ENCODE measurements at places on chromosomes 1 and 21.

GRCh38 chr1:43304314-43304681 is 3.5 kb downstream of the TIE1 start:
- DNase-seq: no peak

GRCh38 chr1:212329105-212329504 is 43.9 kb downstream of the PPP2R5A start:
- DNase-seq: no peak

- DNase-seq: no peak
Observed at GRCh38 chr1:220901881-220902280, 22.6 kb downstream of the HLX start.

DNA sequence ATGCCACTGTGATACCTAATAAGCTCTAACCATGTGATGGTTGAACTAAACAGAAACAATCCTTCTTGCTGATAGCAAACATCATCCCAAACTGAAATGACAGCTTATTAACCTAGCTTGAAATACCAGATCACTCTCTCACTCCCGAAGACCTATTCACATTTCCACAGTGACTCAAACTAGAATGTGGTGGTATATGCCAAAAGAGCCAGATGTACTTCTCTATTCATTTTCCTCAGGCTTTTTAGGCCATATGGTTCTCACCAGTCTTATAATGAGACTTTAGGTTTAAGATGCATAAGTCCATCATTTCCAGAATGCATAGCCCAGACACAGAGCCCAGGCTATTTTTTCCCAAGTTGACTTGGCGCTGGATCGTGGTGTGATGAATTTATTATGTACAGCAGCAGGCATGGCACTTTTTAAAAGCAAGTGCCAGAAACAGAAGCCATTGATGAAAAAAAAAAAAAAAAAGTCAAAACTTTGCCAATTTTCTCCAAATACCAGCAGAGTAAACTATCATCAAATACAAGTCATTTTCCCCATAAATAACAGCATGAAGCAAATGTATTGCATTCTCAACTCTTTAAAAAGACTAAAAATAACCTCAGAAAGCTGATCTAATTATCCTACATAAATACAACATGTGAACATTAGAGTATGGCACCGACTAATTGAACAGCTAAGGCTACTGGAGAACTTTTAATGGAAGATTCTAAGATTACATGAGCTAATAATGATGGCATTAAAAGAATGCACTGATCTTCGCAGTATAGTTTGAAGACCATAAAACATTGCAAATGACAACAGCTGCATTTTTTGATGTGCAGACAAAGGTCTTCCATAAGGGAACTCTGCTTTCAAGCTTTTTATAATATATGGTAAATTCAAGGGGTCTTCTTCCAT is 365.4 kb downstream of the LRRIQ3 start:
- DNase-seq: no peak

GRCh38 chr1:185646202-185646683 is 87.9 kb upstream of the HMCN1 start:
- no peak for DNase-seq

GRCh38 chr1:198763298-198763714 is 124.5 kb downstream of the PTPRC start:
- peak; percentile 42 for DNase-seq

DNA sequence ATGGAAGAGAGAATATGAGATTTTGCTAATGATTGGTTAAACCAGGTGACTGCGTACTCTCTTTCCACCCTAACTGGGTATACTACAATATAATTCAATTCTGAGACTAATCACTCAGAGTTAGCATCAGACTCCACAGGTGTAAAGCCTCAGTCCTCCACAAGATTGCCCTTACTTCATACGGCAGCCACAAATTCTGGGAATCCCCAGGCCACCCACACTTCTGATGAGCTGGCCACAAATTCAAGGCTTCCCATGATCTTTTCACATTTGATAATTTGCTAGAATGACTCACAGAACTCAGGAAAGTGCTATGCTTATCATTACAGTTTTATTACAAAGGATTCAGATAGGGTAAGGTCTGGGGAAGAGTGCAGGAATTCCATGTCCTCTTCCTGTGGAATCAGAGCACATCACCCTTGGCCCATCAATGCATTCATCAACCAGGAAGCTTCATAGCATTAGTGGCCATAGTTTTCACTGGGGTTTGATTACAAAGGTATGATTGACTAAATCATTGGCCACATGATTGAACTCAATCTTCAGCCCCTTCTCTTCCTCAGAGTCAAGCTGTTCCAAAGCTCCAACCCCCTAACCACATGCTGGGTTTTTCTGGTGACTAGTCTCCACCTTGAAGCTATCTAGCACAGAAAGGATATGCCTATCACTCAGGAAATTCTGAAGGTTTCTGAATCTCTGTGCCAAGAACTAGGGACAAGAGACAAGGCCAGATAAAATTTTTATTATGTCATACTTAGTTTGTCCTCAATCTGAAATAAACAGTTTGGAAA is 131.7 kb downstream of the HHIPL2 start:
- no peak for DNase-seq

- DNase-seq: peak; percentile 3
Observed at GRCh38 chr1:4425892-4426291, 228.5 kb upstream of the AJAP1 start.

DNA sequence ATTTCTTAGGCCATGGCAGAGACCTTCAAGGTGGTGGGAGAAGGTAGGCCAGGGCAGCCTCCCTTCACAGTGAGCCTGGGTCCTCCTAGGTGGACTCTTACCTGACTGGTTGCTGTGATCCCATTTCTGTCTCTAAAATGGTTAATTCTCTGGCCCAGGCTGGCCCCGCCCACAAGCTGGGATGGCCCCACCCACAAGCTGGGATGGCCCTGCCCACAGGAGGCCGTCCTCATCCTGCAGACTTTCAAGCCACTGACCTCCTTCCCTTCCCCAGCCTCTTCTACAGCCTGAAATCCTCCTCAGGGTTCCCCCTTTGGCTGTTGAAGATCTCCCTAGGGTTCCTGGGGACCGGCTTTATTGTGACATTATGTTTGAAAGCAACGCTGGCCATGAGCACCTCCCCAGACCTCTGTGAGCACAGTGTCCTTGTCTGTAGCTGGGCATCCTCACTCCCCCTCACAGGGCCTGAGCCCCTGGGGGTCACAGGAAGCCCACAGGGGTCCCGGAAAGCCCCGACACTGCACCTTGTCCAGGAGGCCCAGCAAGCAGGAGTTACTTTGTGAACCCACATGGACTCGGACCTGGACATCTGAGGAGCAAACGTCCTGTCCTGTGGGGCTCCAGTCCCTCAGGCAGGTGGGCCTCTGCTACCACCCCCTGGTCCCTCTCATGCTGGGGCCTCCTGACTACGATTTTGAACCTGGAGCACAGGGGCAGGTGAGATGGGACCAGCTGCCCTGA is 621.7 kb downstream of the MATN1 start:
- no peak for DNase-seq
